Stimulated activated CD4-positive, alpha-beta T cell treated with anti-CD3 and anti-CD28 coated beads, Interleukin-15, amount 100 ng/mL, for 48 hours (primary cell): ENCODE measurements at places on chromosomes 5 and 9.

- peak; percentile 49 for DNase-seq
Measured at GRCh38 chr5:141605523-141606277, 13.1 kb downstream of the DIAPH1 start.

- DNase-seq = no peak
Measured at GRCh38 chr9:93319301-93319991, 132.0 kb upstream of the FAM120A start.

DNA sequence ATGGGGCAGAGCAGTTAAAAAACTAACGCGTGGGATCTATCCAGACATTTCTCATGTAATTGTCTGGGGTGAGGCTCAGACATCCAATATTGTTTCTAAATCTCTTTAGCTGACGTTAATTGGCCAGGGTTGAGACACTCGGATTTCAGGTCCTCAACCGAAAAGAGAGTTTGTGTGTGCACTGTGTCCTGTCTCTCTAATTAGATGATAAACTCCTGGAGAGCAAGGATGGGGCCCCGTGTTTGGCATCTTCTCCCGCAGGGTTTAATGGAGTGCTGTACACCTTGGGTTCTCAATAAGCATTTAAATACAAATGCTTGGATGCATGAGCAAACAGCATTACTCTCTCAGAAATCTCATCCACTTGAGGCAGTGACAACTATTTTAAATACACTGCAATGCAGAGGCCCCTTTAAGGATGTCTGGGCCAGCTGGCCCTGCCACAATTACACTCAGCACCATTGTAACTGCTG, 139.6 kb downstream of the MTX3 start:
- no peak for DNase-seq

GRCh38 chr5:132746954-132747615, at the start of gene CCNI2:
TSS of gene CCNI2 (plus strand) at chr5:132747426. CDS start at chr5:132747496, 70 bp downstream.
- DNase-seq = peak; percentile 43
